Activated CD4-positive, alpha-beta T cell treated with anti-CD3 and anti-CD28 coated beads, Interleukin-2, amount 50 U/mL, for 16 hours (primary cell): ENCODE measurements at places on chromosomes 11 and 22.
A peak's percentile ranks its signal among the peaks of the same experiment; 100 is the strongest.

- peak; percentile 83 for DNase-seq
Observed at GRCh38 chr22:24433828-24434470, 6.5 kb downstream of the ADORA2A start.

DNA sequence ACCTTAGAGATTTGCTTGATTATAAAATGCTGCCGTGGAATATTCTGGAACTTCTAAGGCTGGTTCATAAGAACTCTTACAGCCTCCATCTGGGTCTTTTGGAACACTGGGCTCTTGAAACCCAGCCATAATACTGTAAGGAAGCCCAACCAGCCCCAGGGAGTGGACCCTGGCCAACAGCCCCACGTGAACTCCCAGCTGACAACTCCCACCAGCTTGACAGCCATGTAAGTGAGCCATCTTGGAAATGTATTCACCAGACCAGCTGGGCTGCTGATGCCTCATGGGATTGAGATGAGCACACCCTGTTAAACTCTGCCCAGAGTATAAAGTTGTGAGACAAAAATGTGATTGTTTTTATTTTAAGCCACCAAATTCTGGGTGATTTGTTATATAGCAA lies 378.7 kb upstream of the RAG2 start:
- no peak for DNase-seq

- no peak for DNase-seq
Observed at GRCh38 chr22:42528591-42529307, 9.2 kb upstream of the RRP7A start.

GRCh38 chr11:132177106-132177505 lies 806.7 kb downstream of the NTM start:
- DNase-seq = no peak

DNA sequence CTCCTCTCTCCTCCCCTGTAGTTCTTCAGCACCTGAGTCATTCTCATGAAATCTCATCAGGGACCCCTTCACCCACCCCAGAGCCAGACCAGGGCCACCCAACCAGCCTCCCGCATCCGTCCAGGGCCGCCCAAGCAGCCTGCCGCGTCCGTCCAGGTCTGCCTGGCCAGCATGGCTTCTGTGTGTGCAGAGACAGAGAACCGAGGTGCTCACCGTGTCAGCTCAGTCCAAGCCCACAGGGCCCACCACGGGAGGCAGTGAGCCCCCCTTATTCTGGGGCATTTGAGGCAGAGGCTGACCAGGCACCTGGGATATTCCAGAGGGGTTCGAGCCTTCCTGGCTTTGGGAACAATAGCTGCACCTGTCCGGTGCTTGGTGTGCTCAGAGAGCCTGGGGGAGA lies 1117.3 kb downstream of the BRD1 start:
- DNase-seq = no peak

DNA sequence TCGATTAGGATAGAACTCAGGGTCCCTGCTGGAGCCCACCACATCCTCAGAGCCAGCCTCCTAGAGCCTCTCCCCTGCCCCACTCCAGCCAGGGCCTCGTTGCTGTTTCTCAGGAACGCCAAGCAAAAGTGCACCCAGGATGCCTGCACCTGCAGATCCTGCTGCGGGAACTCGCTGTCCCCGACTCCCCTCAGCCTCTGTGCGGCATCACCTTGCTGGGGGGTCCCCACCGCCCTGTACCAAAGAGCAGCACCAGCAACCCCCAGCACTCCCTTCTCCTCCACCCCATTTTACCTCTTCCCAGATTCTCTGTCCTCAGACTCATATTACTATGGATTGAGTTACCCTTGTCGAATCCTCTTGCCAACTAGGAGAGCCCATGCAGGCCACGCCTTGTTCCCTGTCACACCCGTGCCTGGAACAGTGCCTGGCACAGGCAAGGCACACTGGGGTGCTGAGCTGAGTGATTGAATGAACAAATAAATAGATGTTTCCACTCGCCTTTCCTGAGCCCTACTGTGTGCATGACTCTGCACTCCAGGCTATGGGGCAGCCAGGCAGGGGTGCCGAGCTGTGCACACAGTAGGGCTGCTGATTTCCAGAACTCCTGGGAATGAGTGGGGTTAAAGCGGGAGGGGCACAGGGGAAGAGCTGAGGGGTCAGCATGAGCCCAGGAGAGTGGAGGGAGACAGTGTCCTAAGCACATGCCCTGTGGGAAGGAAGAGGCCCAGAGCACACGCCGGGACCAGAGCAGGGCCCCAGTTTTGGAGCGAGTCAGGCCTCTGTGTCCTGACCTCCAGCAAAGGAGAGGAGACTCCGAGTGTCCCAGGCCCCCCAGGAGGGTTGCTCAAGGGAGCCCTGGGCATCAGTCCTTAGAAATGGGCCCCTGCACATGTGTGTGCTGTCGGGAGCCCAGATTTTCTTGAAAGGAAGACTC lies 44.3 kb downstream of the LINC01488 start:
- no peak for DNase-seq

GRCh38 chr11:119774172-119774763 lies 45.3 kb upstream of the NECTIN1 start:
- peak; percentile 5 for DNase-seq
